ENCODE measurements at places on chromosomes 4 and X. TPM values are rescaled to one million over a fixed set of nuclear protein-coding genes. Genes with fewer than 3 reads are reported as not detected.

Gene TRPC3
- 0.91 TPM for total RNA-seq

Gene REPS2
- total RNA-seq: 0.86 TPM

Gene IQSEC2
- 1.8 TPM for total RNA-seq

Gene PIR
- total RNA-seq: 12.0 TPM

Gene P2RY4
- 0.18 TPM for total RNA-seq

Gene ITGB1BP2
- 4.2 TPM for total RNA-seq

Gene SPANXD
- not detected for total RNA-seq

Gene GPC3
- total RNA-seq: 266 TPM

Gene PPP4R3C
- total RNA-seq: not detected

Gene MUC7
- total RNA-seq: not detected

Gene FGA
- total RNA-seq: 61.7 TPM

Gene XAGE2
- total RNA-seq: 5.7 TPM

Gene TGIF2LX
- total RNA-seq: not detected

Gene HHIP
- total RNA-seq: 0.32 TPM

Gene PHKA1
- total RNA-seq: 5.1 TPM

Gene SLC10A4
- total RNA-seq: 1.7 TPM

Gene PROM1
- total RNA-seq: 196 TPM

Gene SLC2A9
- total RNA-seq: 17.5 TPM

Gene FGF13
- total RNA-seq: 7.1 TPM

Gene XPNPEP2
- 0.32 TPM for total RNA-seq

Gene PRIMPOL
- total RNA-seq: 7.5 TPM

Gene SOWAHD
- 2.2 TPM for total RNA-seq

Gene FAM120C
- 6.6 TPM for total RNA-seq

Gene SSX4
- not detected for total RNA-seq

Gene ARHGEF38
- total RNA-seq: 3.5 TPM

Gene MAGEA11
- not detected for total RNA-seq

Gene CCNG2
- total RNA-seq: 25.6 TPM

Gene SSX4B
- not detected for total RNA-seq
